ENCODE measurements at places on chromosomes 11 and 22. TPM values are rescaled to one million over a fixed set of nuclear protein-coding genes. Genes with fewer than 3 reads are reported as not detected.

GRCh38 chr11:70872955-70873735 lies 379.2 kb downstream of the SHANK2 start:
- no peak for DNase-seq

DNA sequence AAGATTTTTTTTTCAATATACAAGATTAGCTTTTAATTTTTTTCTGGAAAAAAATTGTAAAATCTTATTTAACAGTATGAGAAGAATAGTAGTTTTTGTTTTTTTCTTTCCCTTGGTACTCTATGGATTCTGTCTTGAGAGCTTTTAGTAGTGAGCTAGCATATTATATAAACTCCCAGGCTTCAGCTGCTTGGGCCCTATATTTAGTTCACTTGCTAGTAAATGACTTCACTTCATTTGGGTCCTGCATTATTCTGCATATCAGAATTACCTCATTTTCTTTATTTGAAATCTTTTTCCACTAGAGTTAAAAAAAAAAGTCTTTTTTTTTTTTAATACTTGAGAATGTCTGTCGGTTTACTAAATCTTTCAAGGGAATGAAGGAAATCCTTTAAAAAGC lies 33.1 kb downstream of the HIPK3 start:
- no peak for DNase-seq

GRCh38 chr22:41998361-41999261 lies at the start of gene WBP2NL:
TSS of gene WBP2NL (plus strand) at chr22:41998788. CDS start at chr22:41998819, 31 bp downstream.
- peak; percentile 55 for DNase-seq

DNA sequence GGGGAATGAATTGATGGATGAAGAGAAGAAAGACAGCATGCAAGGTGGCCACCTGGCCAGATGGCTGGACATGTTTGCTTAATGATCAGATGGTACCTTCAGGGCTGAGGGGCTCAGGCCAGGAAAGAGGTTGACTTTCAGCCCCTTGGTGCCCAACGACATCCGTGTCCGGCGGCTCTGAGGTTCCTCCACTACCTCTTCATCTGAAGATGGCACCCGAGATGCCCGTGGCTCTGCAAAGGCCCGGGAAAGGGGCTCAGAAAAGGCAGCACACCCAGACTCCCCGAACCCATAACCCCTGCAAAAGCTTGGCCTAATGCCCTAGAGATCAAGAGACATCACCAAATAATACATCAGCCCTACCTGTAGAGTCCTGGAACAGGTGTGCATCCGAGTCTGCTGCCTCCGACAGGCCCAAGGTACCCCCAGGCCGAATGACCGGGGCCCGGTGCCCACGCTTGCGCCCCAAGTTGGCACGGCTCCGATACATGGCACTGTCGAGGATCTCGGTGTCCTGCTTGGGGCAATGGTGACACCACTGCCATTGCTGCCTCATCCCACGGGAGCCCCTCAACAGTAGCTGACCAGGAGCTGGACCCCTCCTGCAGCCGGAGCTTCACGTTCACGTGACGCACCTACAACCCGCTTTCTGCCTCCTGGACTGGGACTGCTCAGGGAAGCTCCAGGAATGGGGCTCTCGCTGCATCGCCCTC lies 22.9 kb downstream of the TNKS1BP1 start:
- DNase-seq, result no peak

DNA sequence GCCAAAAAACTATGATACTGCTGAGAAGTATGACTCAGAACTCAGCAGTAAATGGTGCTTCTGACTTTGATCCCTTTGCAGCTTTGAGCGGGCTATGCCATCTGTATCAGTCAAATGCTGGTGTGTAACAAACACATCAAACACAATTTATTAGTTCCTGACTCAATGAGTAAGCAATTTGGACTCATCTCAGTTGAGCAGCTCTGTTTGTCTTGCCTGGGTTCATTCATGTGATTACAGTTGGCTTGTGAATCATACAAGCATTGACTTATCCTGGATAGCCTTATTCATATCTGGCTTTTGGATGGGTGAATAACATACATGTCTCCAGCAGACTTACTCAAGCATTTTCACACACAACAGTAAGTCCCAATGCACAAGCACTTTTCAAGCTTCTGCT lies 858.8 kb downstream of the METTL15 start:
- DNase-seq, result no peak

The CRYBB3 gene
- total RNA-seq, result not detected

The YPEL4 gene
- total RNA-seq, result 3.9 TPM

The APOA5 gene
- not detected for total RNA-seq

The PGR gene
- 145 TPM for total RNA-seq

All from uterus (tissue), 4 donors.